SHP77 treated with DMSO at 0.1 percent for 48 hours (cell line): ENCODE measurements at places on chromosomes 1 and 21.

- no peak for DNase-seq
These were observed 640.9 kb upstream of the PLXNA2 start for GRCh38 chr1:208885060-208885459.

- no peak for DNase-seq
These were observed 6.1 kb upstream of the AGO3 start for GRCh38 chr1:35924838-35925237.

DNA sequence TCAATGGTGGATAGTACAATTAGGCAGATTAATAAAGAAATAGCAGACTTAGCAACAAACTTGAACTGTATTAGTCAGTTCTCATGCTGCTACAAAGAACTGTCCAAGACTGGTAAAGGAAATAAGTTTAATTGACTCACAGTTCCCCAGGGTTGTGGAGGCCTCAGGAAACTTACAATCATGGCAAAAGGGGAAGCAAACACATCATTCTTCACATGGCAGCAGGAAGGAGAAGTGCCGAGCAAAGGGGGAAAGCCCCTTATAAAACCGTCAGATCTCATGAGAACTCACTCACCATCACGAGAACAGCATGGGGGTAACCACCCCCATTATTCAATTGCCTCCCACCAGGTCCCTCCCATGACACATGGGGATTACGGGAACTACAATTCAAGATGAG is 27.1 kb upstream of the PDE4B start:
- DNase-seq, result no peak

- no peak for DNase-seq
These were observed 4.5 kb downstream of the CNR2 start for GRCh38 chr1:23908453-23909341.

- DNase-seq, result no peak
These were observed 54.1 kb upstream of the POFUT2 start for GRCh38 chr21:45341779-45342178.

GRCh38 chr1:201468501-201468843 is 516 bp downstream of the PHLDA3 start:
- DNase-seq, result no peak

DNA sequence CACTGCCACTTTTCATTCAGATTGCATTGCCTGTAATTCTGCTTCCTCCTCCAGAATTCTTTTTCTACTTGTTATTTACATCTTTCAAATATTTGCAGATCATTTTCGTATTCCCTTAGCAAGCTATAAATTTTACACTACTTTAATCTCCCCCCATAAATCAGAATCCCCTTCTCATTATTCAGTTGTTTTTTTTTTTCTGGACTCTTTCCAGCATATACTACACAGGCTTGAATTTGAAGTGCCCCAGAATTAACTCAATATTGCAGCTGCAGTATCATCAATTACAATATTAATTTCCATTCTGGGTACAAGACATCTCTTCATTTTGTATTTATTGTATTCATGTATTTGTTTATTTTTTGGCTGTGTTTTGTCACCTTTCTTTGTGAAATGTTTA is 1494.3 kb downstream of the AMY1C start:
- peak; percentile 66 for DNase-seq

DNA sequence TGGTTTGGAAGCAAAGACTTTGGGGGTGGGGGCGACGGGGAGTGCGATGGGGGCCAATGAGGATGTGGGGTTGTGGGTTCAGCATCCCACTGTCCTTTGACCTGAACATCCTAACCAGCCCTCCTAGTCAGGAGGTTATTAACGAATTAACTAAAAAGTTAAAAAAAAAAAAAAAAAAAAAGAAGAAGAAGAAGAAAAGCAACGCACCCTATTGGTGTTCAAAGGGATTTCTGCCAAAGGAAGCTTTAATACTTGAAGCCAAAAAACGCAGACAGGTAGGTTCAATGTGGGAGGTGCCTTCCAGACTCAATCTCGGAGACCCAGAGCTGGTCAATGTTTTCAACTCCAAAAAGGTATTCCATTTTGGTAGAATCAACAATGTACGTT is 2.2 kb downstream of the CLIC6 start:
- DNase-seq, result no peak

DNA sequence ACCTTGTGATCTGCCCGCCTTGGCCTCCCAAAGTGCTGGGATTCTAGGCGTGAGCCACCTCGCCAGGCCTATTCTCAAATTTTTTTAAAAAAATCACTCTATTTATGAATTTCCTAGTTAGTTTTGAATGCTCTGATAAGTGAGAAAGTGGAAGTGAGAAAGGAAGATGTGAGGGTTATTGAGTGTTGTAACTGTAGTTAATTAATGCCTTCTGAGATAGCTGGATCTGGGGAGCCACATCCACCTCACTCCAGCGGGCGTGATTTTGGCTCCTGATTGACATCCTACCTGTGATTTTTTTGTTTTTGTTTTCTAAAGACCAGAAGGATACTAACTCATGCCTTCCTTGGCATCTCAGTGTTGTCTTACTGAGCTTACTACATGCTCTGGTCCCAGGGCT is 65.6 kb downstream of the ST3GAL3 start:
- no peak for DNase-seq

DNA sequence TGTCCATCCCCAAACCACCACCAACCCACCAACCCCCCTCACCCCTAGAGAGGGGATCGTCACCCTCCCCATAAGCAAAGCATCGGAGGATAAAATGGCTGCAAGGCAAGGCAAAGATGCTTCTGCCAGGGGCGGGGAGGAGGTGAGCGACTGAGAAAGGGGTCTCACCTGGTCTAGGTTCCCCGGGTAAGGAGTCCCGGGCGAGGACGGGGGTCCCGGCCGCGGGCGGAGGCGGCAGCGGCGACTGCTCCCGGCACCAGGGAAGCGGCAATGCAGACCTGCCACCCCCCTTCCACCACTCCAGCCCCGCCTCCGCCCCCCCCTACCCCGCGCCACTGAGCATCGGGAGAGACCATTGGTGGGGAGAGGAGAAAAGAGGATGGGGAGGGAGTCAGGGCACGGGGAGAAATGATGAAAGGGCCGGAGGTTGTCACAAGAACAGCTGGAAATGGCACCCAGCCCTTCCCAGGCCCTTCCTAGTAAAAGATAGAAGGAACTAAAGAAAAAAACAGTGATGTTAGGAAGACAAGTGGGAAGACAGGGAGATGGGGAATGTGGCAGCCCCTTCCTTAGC is at the start of gene SV2A:
Gene SV2A (minus strand): TSS at position 274 of the 574 bp plus-strand sequence. CDS start 4,004 bp downstream, outside the sequence.
- DNase-seq, result peak; percentile 73

DNA sequence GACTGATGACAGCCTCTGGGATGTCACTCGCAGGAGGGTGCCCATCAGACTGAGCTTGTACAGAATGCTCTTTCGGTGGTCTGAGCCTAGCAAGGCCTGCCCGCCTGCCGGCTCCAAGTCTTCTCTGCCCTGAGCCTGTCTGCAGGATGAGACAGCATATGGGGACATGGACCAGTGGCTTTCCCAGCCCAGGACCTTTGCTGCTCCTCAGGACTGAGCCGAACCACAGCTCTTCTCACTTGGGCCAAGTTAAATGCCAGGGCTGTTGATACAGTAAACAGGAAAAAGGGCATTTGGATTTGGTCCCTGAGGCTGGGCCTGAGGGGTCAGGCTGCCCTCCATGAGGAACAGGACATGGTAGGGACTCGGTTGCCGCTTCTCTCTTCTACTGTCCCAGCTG is 64.3 kb upstream of the EPS8L3 start:
- no peak for DNase-seq

DNA sequence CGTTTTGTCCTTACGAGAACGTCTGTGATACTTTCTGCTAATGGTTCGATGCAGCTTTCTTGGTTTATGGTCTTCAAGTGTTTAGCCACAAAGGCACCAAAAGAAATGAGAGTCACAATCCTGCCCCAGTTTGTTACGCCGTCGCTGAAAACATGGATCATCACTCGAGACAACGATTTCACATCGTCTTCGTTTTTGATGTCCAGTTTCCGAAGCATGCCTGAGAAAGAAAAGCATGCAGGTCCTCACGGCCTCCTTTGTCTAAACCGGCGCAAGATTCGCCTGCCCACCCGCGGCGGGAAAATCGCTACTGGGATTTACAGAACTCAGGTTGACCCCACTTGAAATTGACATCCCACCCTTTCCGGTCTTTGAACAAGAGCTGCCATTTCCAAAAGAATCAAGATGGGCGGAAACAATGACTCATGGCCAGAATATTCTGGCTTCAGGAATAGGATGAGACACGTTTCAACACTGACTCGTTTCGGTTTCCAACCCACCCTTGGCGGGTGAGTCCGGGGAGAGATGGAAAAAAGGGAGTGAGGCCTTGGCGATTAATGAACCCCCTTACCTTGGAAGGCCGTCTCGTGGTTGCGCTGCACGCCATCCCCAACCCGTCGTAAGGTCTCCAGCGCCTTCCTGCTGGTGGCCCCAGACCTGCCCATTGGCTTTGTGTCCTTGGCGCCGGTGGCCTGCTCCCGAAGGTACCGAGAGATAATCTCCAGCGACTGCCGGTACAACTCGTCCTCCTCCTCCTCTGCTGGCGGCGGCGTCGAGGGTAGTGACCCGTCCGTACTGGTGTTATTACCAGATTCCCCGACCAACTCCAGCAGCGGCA is 919 bp downstream of the MCL1 start:
- peak; percentile 38 for DNase-seq

DNA sequence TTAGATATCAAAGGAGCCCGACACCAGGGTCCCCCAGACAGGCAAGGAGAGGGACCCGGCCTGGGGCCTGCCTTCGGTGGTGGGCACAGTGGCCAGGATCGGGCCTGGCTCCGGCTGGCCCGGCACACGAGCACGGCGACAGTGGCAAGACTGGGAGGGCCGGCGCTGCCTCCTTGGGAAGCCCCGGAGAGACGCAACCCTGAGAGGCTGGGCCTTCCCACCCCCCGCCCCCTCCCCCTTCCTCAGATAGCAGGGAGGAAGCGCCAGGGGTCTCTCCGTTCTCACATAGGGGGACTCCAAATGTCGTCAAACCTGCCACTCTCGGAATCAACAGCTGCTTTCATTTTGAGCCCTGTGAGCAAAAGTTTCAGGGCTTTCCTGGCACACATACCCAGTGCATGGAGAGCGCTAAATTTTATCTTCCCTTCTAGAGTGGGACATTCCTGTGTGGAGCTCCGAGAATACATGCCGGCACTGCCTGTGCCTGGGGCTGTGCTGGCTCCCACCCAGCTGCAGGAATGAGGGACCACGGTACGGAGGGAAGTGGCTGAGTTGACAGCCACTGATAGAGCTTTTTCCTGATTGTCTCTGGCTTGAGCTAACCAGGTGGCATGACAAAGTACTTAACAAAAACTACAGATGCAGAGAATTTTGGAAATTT is 62.4 kb downstream of the CD247 start:
- no peak for DNase-seq

GRCh38 chr21:42476388-42477331 is 19.4 kb downstream of the RSPH1 start:
- no peak for DNase-seq

DNA sequence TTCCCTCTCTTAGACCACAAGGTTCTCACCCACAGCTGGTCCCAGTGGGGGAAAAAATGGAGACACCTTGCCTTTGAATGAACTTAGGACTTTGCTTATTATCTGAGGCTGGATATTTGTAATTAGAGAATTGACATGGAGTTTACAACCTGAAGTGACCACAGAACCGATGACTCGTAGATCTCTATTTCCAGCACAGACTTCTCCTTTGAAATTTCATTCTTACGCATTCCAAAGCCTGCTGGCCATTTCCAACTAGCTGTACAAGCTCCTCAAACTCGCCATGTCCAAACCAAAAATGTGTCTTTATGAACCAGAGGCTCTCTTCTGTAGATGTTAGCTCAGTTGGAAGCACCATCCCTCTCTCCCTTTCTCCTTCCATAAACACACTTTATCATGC is 12.0 kb downstream of the RAB7B start:
- DNase-seq, result no peak

- DNase-seq, result no peak
These were observed 152.4 kb downstream of the KCTD3 start for GRCh38 chr1:215719552-215719951.

- no peak for DNase-seq
These were observed 331.0 kb upstream of the ZP4 start for GRCh38 chr1:238221738-238222137.

GRCh38 chr21:42158846-42159245 is 60.1 kb upstream of the ABCG1 start:
- no peak for DNase-seq

DNA sequence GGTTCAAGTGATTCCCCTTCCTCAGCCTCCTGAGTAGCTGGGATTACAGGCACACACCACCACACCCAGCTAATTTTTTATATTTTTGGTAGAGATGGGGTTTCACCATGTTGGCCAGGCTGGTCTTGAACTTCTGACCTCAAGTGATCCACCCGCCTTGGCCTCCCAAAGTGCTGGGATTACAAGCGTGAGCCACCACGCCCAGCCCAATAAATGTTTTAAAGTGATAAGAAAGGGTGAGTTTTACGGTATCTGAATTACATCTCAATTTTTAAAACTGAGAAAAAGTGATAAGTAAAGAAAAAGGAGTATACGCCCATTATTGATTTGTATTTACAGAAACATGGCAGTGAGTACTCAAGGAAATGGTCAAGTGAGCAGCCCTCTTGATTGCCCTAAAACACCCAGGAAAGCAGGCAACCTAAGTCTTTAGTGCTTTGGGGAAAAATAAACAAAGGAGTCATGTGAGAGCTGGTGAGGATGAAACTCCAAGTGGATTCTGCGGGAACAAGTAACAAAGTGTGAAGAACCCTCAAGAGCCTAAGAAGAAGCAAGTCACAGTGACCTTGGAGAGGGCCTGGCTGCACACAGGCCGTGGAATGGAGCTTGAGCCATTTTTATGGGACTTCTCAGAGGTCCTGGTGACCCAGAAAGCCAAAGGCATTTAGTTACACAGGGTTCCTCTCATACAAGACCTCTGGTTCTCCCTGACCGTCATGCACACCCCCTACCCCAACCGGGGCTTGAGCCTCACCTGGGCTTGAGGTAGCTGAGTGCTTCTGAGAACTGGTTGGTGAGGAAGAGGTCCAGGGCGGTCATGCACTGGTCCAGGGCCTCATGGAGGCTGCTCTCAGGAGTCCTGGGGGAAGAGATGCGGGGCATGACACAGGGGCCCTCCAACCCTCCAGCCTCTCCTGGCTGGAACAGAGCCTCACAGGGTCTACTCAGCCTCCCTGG is 9.1 kb downstream of the TTC39A start:
- DNase-seq, result no peak

GRCh38 chr1:154573168-154573510 is 5.6 kb downstream of the CHRNB2 start:
- DNase-seq, result no peak

- DNase-seq, result no peak
These were observed 40.6 kb downstream of the OPTC start for GRCh38 chr1:203534526-203534925.

DNA sequence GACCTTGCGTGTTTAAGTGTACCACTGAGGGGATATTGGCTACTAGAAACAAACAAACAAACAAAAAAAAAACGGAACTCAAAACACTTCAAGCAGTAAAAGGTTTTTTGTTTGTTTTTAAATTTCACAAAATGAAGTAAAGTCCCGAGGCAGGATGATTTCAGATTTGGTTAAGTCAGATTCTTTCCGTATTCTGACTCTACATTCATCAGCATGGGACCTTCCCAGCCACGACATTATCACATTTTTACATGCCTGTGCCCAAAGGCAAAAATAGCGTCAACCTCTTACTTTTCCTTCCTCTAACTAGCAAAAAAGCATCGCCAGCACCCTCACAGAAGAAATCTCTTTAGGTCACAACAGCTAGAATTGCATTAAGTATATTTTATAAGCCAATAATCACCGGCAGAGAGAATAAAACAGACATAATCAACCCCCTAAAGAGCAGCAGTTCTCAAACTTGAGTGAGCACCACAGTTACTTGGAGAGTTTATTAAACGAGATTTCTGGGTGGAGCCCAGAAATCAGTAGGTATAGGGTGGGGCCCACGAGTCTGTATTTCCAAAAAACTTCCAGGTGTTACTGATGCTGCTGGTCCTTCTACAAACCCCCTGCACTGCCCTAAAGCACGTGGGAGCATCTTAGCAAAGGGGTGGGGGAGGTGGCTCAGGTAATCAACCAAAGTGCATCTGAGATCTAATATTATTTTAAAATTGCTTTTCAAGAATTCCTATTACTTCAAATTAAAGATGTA is 227.6 kb downstream of the RGS7 start:
- no peak for DNase-seq
